ENCODE measurements at places on chromosomes 4 and X.

- no peak for DNase-seq
Measured at GRCh38 chr4:7395645-7396044, 39.1 kb downstream of the PSAPL1 start.

DNA sequence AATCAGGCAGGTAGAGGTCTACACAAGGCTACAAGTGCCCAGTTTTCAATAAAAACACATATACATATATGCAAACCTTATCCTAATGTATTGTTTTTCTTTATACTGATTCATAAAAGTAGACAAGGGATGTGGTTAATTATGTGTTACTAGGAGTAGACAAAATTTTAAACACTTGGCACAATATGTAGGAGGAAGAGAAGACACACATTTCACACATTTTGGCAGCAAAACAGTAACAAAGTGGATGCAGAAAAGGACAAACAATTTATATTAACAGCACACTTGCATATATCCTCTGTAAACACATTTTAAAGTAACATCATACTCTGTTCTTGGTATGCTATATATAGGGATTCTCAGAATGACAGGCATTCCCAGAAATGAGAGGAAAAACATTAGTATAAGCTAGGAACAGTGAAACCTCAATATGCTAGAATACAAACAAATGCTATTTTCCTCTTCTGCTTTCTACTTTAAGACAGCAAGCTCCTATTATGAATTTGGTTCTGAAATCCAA is 63.8 kb downstream of the GPRIN3 start:
- DNase-seq, result no peak

- DNase-seq, result peak; percentile 1
Measured at GRCh38 chr4:162274354-162274753, 110.6 kb upstream of the FSTL5 start.

GRCh38 chr4:56360071-56360470 is 27.2 kb downstream of the AASDH start:
- DNase-seq, result no peak

DNA sequence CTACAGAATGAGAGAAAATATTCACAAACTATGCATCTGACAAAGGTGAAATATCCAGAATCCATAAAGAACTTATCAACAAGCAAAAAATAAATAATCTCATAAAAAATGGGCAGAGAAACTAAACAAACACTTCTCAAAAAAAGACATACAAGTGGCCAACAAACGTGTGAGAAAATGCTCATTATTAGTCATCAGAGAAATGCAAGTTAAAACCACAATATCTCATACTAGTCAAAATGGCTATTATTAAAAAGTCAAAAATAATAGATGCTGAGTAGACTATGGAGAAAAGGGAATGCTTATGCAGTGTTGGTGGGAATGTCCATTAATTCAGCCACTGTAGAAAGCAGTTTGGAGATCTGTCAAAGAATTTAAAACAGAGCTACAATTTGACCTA is 533.3 kb downstream of the TMA16 start:
- DNase-seq, result no peak
